ENCODE measurements at places on chromosomes 6 and 20.

GRCh38 chr6:93293872-93294271 lies 125.5 kb downstream of the EPHA7 start:
- DNase-seq: no peak

DNA sequence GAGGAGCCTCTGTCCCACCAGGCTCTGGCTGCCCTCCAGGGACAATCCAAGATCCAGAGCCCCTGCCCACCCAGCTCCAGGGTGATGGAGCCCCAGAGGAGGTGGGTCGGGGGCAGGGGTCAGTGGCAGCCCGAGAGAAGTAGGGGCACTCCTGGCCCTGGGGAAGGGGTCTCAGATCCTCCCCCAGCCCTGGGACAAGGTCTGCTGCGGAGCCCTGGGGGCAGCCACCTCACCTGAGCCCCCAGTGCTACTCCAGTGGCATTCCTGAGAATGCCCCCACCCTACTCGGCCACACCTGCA lies 2.7 kb upstream of the LAMA5 start:
- DNase-seq: no peak

- peak; percentile 10 for DNase-seq
Observed at GRCh38 chr6:78436335-78436734, 431.0 kb upstream of the IRAK1BP1 start.

- DNase-seq: peak; percentile 82
Observed at GRCh38 chr6:90375681-90376439, 79.2 kb upstream of the BACH2 start.

DNA sequence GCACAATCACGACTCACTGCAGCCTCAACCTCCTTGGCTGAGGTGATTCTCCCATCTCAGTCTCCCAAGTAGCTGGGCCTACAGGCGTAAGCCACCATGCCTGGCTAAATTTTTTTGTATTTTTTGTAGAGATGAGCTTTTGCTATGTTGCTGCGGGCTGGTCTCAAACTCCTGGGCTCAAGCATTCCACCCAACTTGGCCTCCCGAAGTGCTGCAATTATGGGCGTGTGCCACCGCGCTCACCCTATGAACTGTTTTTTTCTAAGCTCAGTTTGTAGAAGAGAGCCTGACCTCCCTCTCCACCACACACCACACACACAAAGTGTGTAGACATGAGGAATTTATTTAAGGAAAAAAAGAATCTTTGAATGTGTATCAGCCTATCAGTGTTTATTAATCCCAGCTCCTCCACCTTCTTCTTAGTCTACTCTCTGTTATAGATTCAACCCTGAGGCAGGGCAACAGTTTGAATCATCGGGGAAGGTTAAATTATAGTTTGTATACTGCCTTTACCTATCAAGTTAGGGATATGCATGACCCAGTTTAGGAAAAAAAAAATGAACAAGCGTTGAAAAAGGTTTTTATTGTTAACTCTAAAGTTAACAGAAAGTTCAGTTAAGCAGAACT lies 74.1 kb downstream of the PLEKHG1 start:
- DNase-seq: no peak

GRCh38 chr20:57092112-57092899 lies 174.1 kb downstream of the BMP7 start:
- peak; percentile 48 for DNase-seq

GRCh38 chr6:137146206-137146605 lies 27.2 kb downstream of the IL22RA2 start:
- no peak for DNase-seq

DNA sequence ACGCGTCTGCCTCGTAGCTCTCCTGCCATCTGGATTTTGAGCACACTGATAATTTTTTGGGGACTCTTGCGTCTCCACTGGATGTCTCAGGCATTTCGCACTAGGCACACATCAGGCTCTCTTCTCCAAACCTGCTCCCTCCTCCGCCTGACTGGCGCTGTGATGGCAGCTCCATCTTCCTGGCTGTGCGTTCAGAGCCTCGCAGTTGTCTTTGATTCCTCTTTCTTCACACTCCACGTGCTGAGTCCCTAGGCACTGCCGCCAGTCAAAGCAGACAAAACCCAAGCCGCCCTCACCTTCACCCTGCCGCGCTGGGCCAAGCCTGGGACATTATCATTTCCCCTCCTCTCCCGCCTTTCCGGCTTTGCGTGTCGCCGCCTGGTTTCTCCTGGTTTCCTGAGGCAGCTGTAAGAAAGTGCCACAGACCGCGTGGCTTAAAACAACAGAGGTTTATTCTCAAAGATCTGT lies 778 bp downstream of the PSMG4 start:
- DNase-seq: peak; percentile 52

DNA sequence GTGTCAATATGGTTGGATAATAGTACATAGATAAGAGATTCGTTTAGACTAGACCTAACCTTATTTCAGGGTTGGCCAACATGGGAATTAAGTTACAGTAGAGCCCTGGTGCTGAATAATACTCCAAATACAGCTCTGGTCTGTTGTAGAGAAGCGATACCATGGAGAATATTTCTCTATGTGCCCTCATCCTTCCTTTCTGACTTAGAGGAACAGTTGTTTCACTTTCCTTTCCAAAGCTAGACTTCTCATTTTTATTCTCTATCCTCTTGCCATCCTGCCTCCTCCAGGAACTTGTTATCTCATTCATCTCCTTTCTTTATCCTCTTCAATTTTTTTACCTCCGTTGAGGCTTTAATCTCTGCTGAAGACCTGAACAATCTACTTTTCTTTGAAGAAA lies 68.9 kb downstream of the EDN1 start:
- no peak for DNase-seq

DNA sequence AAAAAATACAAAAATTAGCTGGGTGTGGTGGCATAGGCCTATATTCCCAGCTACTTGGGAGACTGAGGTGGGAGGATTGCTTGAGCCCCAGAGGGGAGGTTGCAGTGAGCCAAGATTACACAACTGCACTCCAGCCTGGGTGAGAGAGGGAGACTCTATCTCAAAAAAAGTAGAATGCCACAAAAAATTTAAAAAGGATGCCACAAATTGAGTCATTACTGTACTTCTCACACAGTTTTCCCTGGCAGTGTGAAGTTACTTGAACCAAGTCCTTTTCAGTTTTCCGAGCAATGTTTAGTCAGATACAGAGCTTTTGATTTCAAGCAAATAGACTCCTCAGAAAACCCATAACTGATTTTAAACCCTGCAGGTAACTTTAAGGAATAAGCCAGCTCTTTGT lies 53.3 kb downstream of the TNFRSF21 start:
- no peak for DNase-seq

- no peak for DNase-seq
Observed at GRCh38 chr6:157569543-157569942, 188.6 kb downstream of the ZDHHC14 start.

DNA sequence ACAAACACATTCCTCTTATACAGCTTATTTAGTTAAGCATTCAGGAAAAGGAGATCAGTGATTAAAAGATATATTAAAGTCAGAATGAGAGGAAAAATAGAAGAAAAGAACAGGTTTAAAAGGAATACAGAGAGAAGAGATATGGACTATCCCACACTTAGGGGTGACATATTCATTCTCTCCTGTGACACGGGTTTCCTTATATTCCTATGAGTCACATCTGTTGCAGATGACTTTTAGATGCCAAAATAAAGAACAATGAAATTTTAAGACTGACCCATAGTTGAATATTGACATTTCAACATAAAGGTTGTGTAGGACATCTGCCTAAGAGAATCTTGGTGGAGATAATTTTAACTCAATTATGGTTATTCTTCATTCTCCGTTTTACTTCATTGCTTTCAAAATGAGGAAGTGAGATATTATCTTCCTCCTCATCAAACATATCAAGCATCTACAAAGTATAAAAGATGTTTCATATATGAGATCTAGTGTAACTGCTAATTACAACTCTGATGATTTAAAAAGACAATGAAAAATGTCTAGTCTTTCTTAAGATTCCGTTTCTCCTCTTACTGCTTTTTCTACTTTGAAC lies 1336.7 kb upstream of the CITED2 start:
- DNase-seq: no peak

GRCh38 chr20:57596998-57597939 lies 23.0 kb downstream of the ZBP1 start:
- peak; percentile 47 for DNase-seq

- no peak for DNase-seq
Observed at GRCh38 chr6:88013015-88013414, 34.6 kb upstream of the SPACA1 start.

DNA sequence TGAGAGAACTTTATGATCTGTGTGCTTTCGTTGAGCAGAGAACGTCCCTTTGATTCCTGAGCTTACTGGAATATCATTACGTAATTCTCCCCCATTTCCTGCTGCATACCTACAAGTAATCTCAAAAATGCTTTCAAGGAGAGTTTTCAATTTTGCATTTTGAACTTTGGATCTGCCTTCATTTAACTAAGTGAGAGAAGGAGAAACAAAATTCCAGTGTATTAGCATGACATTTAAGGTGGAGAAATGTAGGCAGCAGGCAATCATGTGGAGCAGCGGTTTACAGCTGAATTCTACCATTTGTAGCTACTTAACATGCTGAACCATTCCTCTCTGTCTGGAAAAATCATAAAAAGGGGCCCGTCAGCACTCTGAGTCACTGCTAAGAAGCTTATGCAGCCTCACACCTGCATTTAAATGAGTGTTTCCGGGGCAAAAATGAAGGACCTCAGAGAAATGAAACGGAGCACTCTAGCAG lies 451.5 kb downstream of the PLCB1 start:
- DNase-seq: peak; percentile 87

DNA sequence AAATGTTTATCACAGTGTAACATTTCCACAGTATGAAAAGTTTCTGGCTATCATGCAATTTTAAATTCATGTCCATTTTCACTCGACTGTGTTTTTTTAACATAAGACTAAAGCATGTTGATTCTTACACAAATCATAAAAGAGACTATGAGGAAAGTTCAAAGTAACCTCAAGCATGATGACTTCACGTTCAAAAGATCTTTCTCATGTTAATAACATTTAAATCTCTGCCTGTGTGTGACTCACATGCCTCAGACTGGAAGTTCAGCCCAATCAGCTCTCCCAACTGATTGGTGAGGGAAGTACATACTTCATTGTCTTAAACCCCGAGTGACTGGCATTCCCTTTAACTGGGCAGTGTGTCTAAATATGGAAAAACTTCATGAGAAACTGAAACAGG lies 37.4 kb downstream of the ATXN1 start:
- DNase-seq: peak; percentile 95

DNA sequence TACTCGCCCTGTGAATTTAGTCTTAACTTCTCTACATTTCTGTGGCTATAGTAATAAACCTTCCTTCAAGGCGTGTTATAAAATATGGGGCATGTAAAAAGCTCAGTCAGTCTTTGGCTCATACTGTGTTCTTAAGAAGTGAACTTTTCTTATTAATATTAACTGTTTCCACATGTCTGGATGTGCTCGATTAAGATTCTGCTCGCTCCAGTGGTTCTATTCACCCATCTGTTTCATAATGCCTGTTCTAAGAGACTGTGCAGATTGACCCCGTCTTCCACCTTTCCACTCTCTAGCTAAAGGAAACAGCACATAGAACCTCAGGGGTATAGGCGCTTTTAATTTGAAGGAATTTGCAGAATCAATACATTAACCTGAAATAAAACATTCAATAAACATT lies 99.9 kb downstream of the L3MBTL3 start:
- DNase-seq: peak; percentile 63

DNA sequence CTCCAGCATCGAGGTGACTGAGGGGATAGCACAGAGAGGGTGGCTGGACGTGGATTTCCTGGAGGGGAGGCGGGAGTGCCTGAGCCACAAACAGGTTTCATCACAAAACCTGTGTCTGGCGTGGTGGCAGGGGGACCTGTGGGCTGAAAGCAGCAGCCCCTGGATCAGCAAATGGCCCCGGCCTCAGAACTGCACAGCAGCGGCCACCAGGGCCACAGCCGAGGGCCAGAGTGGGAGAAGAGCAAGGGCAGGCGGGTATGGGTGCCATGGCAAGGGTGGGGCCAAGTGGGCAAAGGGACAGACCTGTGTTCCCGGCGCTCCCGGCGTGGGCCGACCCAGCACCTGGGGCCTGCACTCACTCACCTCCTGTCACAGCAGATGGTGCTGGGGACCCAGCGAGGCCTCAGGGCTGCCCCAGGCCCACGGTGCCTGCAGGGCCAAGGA lies 19.0 kb downstream of the NTSR1 start:
- no peak for DNase-seq

GRCh38 chr20:36091561-36092397 lies 62.8 kb upstream of the EPB41L1 start:
- no peak for DNase-seq

DNA sequence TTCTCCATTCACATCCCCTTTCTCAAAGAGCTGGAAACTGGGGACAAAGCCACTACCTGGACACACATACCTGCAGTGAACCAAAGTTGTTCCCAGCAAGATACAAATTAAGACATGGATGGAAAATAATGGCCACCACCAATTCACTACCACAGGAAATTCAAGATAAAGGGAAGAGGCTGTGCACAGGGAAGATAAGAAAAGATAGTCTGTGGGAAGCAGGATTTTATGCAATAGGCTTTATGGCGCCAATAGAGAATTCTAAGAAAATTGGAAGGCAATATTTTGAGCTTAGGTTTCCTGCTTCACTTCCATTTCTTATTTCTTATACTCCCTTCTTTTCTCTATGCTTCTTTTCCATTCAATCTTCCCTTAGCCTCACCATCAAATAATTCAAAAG lies 9.9 kb downstream of the GPX6 start:
- no peak for DNase-seq

Data from kidney tubule cell (primary cell).